ENCODE measurements at places on chromosomes 2 and 18. TPM values are rescaled to one million over a fixed set of nuclear protein-coding genes. Genes with fewer than 3 reads are reported as not detected.

SH3RF3 gene
- 5.2 TPM for total RNA-seq

TRIM43 gene
- 0.59 TPM for total RNA-seq

TANK gene
- 76.3 TPM for total RNA-seq

NAT8 gene
- not detected for total RNA-seq

CTDP1 gene
- total RNA-seq: 13.1 TPM

RTP5 gene
- total RNA-seq: 1.9 TPM

DYNC2LI1 gene
- total RNA-seq: 56.2 TPM

SPATA3 gene
- not detected for total RNA-seq

FER1L5 gene
- 0.66 TPM for total RNA-seq

CMPK2 gene
- total RNA-seq: 7.3 TPM

GPR45 gene
- 0.39 TPM for total RNA-seq

TUBA3E gene
- total RNA-seq: not detected

DPP10 gene
- total RNA-seq: 30.6 TPM

ITPRIPL1 gene
- 2.3 TPM for total RNA-seq

RFTN2 gene
- total RNA-seq: 81.9 TPM

LOXHD1 gene
- 0.20 TPM for total RNA-seq

COL4A3 gene
- 2.2 TPM for total RNA-seq

All from spinal cord (tissue), 10 donors.